ENCODE measurements at places on chromosomes 6 and 20. TPM values are rescaled to one million over a fixed set of nuclear protein-coding genes. Genes with fewer than 3 reads are reported as not detected.

GRCh38 chr6:124441450-124441849 is 520.8 kb upstream of the RNF217 start:
- no peak for DNase-seq

STMN3 gene
- total RNA-seq: 14.4 TPM

- no peak for DNase-seq
These were observed 79.4 kb downstream of the GFOD1 start for GRCh38 chr6:13407709-13408695.

DNA sequence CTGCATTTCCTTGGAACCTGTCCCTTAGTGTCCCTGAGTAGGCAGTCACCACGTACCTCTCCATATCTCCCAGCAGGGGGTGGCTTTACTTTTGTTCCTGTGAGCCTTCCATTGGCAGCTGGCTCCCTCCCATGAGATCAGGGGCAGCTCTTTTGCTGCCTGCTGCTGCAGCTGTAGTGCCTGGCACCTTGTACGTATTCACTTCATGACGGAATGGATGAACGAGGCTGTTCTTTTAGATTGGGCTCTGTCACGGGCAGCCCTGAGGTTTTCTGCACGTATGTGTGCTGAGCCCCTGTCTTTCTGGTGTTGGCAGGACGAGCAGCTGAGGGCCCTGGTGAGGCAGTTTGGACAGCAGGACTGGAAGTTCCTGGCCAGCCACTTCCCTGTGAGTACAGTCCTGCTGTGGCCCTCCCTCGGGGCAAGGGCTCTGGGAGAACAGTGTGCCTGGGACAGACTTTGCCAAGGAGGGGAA is 14.6 kb downstream of the MYBL2 start:
- DNase-seq: no peak

All from hepatocyte (in vitro differentiated cells).